ENCODE measurements at places on chromosomes 4 and X.

GRCh38 chr4:158020734-158021346 is 152.0 kb downstream of the GASK1B start:
- DNase-seq, result no peak

GRCh38 chrX:123728554-123728953 is 4.3 kb downstream of the THOC2 start:
- no peak for DNase-seq

- DNase-seq, result no peak
Measured at GRCh38 chr4:19636451-19636850, 615.3 kb upstream of the SLIT2 start.

GRCh38 chr4:39571054-39571453 is 43.8 kb upstream of the UGDH start:
- no peak for DNase-seq

GRCh38 chr4:45043911-45044310 is 317.6 kb upstream of the GNPDA2 start:
- no peak for DNase-seq
